ENCODE measurements at places on chromosomes 6 and 20.
A peak's percentile ranks its signal among the peaks of the same experiment; 100 is the strongest.

- DNase-seq, result no peak
Observed at GRCh38 chr6:32271429-32271828, 47.6 kb upstream of the NOTCH4 start.

DNA sequence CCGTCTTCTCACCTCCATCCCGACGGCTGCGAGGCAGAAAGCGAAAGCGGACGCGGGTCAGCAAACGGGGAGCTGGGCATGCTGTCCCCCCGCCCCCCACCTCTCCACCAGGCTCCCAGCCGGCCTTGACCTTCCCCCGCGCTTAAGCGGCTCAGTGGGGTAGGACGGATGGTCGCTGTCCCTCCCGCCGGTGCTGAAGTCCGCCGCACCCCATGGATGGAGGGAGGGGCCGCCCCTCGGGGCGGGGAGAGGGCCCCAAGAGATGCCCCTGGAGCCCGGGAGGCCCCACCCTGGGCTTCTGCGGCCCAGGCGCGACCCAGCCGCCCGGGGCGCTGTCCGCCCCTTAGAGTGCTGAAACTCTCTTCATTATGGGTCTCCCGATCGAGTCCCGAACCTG is at the start of gene KCNB1:
TSS of gene KCNB1 (minus strand) at position 48 of the 397 bp plus-strand sequence. CDS start 188 bp downstream, outside the sequence.
- no peak for DNase-seq

DNA sequence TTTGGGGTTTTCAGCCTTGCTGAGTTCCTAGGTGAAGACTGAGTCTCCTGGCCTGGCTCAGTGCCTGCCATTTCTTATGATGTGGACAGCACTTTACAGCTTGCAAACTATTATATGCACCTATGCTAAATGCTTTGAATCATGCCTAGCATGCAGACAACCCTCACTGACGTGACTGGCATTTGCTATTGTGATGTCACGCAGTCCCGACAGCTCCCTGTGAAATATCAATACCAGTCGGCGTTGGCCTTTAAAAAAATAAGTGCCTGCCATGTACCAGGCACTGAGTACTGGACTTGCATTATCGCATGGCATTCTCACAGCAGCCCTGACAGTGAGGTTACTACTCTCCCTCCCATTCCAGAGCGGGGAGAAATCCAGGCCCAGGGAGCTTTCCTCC is 35.5 kb downstream of the UQCC2 start:
- no peak for DNase-seq

- no peak for DNase-seq
Observed at GRCh38 chr20:13915284-13915683, 75.1 kb downstream of the SEL1L2 start.

DNA sequence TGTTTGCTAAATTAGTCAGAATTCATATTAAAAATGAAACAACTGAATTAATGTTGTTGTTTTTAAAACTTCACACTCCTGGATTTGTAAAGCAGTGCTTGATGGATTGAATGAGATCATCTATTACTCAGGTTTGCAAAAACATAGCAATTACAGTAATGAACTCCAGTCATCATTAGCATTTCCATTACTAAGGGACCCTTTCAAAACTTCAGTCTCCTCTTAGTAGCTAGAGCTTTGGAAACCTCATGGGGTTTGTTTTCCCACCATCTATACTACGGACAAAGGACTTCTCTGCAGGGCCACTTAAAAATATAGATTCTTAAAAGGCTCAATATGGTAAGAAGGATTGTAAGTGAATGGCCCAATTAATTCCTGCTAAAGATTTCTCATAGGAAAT is 209.9 kb upstream of the PRND start:
- no peak for DNase-seq

- no peak for DNase-seq
Observed at GRCh38 chr6:34673064-34673463, 23.5 kb downstream of the ILRUN start.

DNA sequence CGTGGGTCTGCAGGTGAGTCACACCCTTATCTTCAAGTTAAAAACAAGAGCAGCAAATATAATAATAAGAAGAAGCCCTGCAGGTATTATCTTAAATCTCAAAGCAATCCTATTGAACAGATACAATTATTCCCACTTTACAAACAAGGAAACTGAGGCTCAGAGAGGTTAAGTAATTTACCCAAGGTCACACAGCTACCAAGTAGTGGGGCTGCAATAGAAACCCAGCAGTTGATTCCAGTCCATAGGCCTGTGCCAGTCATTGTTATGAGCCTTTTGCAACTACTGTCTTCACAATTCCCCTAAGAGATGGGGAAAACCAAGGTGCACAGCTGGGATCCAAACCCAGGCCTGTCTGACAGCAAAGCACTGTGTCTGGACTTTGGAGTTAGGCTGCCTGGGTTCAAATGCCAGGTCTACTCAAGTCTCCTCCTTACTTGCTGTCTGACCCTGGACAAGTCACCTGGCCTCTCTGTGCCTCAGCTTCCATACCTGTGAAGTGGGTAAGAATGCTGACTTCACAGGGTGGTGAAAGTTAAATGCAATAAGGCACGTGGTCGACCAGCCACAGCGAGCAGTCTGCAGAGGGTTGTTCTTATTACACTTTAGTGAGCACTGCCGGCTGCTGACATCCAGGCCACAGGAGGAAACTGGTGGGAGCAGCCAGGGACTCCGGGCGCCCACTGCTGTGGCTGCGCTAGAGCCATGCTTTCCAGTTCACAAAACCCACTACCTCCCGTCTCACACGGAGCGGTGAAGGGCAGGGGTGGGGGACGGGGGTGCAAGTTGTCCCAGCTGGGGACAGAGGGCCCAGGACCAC is 6.1 kb downstream of the MYL9 start:
- no peak for DNase-seq

GRCh38 chr20:53872561-53873229 is 197.7 kb downstream of the BCAS1 start:
- no peak for DNase-seq

DNA sequence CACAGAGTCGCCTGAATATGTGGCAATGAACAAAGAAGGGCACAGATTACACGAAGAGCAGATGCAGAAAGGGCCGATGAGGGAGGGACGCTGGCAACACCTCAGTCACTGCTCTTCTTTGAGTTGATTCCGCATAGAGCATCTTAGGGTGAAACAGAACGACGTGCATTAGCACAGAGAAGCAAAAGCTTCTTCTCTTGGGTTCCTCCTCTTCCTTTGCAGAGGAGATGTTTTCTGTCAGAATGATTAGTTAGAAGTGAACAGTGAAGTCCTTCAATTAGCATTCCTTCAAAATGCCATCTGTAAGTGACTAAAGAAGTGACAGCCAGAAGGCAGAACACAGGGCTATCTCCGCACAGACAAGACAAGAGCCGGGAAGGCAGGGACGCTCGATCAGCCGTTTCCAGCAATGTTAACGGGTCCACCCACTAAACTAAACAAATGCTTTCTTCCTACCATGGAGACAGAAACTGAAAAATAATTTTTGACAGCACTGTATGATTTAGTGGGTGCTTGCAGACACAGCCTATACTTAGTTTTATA is 219.8 kb upstream of the AGPAT4 start:
- DNase-seq, result no peak

DNA sequence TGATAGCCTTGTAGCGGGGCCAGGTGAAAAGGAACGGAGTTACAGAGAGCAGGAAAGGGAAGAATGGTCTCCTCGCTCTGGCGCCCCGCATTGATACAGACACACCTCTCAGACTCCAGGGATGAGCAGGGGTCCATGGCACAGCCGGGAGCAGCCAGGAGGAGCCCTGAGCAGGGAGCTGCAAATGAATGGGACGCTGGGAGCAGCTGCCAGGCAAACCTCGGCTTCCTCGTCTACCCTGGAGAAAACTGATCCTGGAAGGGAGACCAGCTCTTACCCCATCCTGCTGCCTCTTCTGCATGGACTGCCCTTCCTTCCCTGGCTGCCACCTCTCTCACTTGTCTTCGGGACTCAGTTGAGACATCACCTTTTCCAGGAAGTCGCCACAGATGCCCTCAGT is 97.3 kb upstream of the MAFB start:
- no peak for DNase-seq

DNA sequence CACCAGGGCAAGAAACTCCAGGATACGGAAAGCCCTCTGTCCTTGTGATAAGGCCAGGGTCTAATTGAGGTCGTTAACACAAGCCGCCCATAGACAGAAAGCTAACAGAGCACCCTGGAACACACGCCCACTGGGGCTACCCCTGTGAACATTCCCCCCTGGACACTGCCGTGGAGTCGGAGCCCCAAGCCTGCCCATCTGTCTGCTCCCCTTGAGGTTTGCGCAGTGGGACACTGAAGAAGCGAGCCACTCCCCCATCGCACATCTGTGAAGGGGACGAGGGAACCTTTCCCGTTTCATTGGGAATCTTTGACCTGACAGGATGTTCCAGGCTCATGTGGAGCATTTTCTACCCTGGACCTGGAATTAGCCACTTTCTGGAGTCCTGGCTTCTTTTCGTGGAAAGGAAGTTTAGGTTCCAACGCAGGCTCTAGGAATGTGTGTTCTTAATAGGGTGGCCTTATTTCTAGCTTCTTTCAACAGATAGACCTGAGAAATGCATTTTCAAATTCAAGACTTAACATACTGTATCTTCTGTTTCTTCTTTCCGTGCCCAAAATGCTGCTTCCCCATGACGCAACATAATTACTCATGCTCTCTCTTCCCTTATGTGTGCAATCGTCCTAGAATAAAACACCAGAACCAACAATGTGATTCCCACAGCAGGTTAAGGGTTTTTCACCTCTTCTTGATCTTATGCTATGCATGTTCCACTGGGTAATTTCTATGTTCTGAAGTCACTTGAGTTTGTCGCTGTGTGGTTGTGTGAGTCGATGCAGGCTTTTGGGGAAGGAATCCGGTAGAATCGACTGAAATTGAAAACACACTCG is 161.1 kb downstream of the ERMARD start:
- DNase-seq, result no peak

DNA sequence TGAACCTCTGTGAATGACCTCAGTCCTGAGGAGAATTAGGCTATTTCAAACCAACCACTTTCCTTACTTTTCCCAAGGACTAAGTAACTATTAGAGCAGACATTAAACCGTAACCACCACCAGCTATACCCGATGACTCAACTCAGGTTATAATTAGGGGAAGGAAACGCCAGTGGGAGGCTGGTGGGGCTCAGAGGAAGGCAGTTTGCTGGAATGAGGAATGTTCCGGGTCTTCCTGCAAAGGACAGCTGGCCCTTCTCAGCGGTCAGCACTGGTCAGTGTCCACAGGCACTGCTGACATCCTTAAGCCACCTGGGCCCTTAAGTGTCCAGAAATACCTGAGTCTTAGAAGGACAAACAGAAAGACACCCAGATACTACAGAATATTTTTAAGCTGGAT is 515.2 kb downstream of the MAFB start:
- DNase-seq, result no peak

- DNase-seq, result peak; percentile 51
Observed at GRCh38 chr6:18306977-18307376, 42.6 kb upstream of the DEK start.

DNA sequence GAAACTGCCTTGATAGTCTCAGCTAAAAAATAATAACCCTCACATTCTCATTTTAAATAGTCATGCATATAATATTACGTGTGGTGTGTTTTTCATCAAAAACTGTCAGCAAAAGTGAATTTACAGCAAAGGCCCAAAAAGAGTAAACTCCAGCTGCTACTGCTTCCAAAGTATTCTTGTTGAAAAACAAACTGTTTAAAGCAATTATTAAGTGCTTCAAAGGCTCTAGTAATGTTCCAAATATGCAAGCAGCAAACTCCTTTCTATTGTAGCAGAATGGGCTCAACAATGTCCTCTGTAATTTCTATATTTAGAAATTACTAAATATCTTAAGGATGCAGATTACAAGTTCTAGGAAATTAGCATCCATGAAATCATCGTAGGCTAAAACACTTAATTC is 280.0 kb upstream of the TBX18 start:
- no peak for DNase-seq

GRCh38 chr6:112180095-112180820 is 74.1 kb downstream of the LAMA4 start:
- peak; percentile 68 for DNase-seq

DNA sequence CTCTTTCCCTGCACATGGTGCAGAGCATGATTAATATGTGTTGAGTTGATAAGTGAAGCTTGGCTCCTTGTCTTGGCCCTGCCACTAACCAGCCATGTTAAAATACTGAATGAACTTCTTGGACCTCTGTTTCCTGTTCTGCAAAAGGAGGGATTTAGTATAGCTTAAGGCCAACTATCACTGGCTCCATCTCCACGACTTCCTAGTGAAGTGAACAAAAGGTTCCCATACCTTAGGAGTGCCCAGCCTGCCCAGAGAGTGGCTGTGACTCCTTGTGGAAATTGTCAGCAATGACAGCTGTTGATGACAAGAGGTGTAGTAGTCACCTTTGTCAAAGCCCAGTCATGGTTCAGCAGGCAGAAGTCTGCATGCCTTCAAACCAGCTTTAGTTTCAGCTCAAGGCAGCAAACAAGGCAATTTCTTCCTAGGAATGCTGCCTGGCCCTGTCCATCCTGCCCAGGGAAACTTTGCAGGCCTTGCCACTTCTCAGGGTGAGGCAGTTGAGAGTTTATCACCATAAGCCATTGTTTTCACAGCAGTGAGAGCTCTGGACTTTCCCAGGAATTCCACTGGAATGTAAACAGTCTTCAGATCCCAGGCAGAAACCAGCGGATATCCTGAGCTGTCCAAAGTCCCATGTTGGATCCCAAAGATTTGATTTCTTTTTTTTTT is 169.7 kb upstream of the TNFAIP3 start:
- peak; percentile 48 for DNase-seq

DNA sequence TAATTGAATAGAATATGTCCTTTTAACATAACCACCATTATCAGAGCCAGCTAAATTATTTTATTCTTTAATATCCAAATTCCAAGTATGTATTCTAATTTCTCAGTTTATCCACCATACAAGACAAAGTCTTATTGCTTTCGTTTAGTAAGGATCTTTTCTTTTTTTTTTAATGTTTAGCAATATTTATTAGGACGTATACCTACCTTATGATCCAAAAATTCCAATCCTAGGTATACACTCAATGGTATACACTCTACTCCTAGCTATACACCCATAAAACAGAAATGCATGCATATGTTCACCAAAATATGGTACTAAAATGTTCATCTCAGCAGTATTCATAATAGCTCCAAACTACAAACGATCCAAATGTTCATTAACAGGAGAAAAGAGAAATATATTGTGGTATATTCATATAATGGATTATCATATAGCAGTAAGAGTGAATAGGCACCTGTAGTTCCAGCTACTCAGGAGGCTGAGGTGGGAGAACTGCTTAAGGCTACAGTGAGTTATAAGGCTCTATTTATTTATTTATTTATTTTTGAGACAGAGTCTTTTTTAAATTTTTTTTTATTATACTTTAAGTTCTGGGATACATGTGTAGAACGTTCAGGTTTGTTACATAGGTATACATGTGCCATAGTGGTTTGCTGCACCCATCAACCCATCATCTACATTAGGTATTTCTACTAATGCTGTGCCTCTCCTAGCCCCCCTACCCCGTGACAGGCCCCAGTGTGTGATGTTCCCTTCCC is 17.3 kb downstream of the TNFAIP3 start:
- DNase-seq, result no peak

Data from HS-5 (cell line).